Femur (tissue), 1 donor: ENCODE measurements at places on chromosomes 7 and 10.

GRCh38 chr10:78576276-78576675 is 492.5 kb upstream of the ZMIZ1 start:
- DNase-seq = no peak

GRCh38 chr10:30070001-30070685 is 10.8 kb upstream of the JCAD start:
- DNase-seq = no peak

DNA sequence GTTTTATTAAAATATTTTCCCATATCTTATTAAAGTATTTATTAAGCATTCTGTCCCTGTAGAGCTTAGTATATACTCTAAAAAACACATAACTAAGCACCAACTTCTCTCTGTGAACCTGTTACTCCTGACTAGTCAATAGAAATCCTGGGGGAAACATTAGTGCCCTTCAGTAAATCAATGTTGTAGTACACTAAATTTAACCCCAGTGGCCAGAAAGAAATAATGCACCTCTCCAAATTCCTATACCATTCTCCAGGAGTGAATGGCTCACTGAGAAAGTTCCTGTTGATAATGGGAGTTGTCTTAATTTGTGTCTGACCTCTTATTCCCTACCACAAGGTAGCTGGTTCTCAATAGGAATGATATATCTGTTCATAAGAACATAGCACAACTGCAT is 188.2 kb downstream of the SEMA3D start:
- DNase-seq = no peak

- peak; percentile 77 for DNase-seq
Measured at GRCh38 chr10:124152139-124153022, 59.0 kb upstream of the CHST15 start.

GRCh38 chr7:146831875-146832274 is 715.3 kb downstream of the CNTNAP2 start:
- no peak for DNase-seq

DNA sequence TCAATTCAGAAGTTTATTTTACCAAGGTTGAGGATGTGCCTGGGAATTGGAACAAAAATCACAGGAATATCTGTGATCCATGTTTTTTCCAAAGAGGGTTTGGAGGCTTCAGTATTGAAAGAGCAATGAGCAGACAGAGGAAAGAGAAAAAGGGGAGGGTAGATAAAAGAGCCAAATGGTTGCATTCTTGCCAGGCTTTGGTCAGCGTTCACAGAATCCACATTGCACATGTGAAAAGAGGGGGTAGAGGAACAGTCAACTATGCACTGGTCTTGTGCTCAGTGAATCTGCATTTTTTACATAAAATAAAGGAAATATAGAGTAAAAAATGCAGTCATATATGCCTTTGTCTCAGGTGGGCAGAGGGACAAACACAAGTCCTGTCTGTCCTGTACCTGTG is 20.6 kb upstream of the ERCC6 start:
- DNase-seq = no peak

DNA sequence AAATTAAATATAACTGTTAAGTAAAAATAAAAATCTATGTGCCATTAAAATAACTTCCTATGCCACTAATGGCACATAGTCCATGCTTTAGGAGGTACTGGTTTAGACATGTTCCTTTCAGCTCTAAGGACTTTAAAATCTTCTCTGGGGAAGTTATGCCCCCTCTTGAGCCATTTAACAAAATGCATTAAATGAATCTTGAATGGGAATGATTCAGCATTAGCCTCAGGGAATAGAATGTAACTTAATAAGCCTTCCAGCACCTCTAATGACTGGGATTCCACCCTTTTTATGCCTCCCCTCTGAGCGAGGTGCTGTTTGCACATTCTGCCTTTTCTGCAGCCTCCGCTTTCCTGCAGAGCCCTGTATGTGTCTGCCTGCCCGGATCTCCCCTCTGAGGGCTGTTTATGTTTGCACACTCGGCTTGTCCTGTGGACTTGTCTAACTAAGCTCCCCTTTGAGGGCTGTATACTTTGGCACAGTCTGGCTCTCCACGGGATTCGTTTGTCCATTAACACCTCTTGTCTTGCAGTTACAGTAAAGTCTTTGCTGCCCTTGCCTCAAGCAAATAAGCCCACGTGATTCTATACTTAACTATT is 108.4 kb upstream of the HPS1 start:
- no peak for DNase-seq

- DNase-seq = peak; percentile 80
Measured at GRCh38 chr10:122062831-122063674, 74.1 kb downstream of the TACC2 start.
